CD8-positive, alpha-beta T cell (primary cell): ENCODE measurements at places on chromosomes 5 and 9.
A peak's percentile ranks its signal among the peaks of the same experiment; 100 is the strongest.

DNA sequence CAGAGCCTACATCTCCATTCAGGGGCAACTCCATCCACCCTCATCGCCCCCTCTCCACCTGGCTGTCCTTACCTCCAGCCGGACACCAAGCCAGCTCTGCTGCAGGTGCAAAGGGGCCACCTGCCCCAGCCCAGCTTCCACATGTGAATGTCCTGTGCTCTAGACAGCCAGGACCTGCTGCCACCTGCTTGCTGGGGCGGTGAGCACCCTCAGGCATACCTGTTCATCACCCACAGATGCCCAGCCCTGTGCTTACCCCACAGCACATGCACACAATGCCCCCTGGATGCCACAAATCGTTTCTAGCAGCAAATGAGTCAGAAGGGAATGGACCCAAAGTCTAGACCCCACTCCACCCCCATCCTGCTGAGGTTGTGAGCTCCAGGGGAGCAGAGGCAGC, 13.3 kb upstream of the NKD2 start:
- no peak for DNase-seq

GRCh38 chr5:175478384-175479124, at the start of gene SFXN1:
SFXN1 (plus strand) TSS chr5:175478560; CDS start chr5:175492104, 13,544 bp downstream.
- peak; percentile 77 for DNase-seq

- DNase-seq, result no peak
Observed at GRCh38 chr9:33809506-33809905, 7.5 kb upstream of the UBE2R2 start.

- DNase-seq, result no peak
Observed at GRCh38 chr5:73484511-73484910, 13.7 kb upstream of the BTF3 start.

DNA sequence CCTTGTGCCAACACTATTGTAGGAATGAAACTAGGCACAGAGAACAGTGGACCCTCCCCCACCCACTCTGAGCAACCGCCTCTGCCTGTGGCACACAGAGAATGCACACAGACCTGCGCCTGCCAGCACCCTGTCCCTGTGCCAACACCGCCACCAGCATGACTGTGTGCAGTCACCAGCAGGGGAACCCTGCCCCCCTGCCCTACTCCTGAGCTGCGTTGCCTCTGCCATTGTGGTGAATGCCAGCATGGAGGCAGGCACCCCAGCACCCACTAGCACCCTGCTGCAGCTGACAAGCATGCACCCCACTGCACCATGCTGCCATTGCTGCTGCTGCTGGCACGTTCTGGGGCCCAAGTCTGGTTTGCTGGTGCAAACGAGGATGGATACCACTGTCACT, 94.4 kb upstream of the PRLR start:
- DNase-seq, result no peak

GRCh38 chr5:142669477-142669876, 16.4 kb downstream of the FGF1 start:
- DNase-seq, result no peak

- no peak for DNase-seq
Observed at GRCh38 chr5:14406554-14406849, 175.1 kb upstream of the OTULINL start.

DNA sequence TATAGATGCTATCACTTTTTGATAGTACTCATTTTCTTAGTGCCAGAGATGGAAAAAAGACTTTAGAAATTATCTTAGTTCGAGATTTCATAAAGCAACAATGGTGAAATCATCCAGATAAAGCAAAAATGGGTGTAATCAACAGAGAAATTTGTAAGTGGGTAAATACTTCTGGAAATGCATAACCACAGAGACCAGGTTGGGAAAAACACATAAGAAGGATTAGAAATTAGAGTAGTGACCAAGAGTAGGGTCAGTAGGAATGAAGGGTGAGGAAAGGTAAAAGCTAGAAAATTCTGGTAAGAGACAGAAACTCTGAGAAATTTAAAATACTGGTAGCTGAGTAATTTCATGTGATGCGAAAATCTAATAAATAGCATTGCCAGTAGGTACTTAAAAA, 11.2 kb downstream of the EDIL3 start:
- DNase-seq, result no peak

DNA sequence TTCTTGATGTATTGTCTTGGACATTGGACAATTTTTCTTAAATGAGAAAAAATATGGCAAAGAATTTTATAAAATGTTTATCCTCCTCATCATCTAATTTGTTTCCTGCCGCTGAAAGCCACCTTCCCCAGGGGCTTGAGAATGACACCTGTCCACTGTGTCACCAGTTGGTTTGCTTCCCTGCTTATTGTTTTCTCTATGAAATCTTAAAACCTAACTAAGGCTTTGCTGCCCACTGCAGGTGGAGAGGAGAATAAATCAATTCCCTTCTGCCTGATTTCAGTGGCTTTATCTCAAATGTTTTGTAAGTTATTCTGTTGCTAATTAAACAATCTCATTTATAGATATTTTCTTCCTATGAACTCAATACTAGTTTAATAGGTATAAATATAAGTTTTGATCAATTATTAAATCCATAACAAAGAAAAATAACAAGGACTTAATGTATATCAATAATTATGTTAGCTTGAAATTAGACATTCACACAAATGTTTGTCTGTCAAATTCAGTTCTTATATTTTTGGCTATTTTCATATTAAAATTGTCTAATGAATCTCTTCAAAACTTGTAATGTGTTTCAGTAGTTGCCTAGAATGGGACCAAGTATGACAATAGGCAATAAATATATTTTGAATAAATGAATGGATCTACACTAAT, 822.5 kb downstream of the PTPRD start:
- DNase-seq, result no peak
